ENCODE measurements at places on chromosomes 4 and X.

DNA sequence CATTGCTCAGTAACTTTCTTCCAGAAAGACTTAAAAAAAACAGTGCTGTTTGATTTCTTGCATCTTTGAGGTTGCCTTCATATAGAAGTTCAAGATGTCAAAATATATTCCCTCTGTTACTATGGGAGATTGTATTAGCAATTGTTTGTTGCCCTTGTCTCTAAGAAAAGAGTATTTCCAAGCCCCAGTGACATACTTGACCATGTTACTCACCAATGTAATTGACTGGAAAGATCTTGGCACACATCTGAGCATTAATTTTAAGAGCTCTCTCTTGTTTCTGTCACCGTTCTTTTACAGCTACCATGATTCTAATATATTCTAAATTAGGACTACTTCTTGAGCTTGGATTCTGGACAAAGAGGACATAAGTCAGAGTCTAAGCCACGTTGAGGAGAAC is 902.7 kb upstream of the EPHA5 start:
- DNase-seq = no peak

- DNase-seq = no peak
These were observed 9.2 kb downstream of the HNRNPH2 start for GRCh38 chrX:101417190-101417589.

DNA sequence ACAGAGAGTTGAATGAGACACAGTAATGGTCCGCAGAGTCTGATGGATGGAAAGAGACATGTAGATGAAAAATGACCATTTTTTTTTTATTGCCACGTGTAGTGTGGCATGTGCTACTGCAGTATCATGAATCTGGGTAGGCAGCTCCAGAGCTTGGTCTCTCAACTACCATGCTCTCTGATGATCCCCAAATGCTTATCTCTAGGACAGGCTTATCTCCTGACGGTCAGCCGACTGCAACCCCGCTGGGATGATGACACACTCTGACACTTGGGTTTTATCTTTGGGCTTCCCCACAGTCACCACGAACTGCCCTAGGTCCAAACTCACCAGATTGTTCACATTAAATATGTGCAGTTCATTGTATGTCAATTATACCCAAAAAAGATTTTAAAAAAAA is 239.7 kb downstream of the QDPR start:
- no peak for DNase-seq

- no peak for DNase-seq
These were observed 57.1 kb upstream of the EFHC2 start for GRCh38 chrX:44400588-44400987.

- DNase-seq = no peak
These were observed 51.2 kb downstream of the GC start for GRCh38 chr4:71732706-71733105.

DNA sequence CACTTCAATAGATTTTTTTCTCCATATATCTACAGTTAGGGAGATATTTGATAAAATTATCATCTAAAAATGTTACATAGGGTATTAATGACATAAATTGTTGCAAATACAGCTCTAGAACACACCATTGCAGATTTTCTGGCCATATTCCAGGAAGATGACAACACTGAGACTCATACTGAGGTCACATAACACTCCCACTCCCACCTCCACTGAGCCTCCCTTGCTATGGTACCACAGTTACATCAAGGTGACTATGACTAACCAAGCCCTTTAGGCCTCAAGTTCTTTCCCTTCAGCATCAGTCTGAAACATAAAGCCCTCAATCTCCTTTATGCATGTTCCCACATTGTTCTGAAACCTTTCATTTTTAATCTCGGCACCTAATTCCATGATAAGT is 932.0 kb upstream of the IGFBP7 start:
- no peak for DNase-seq

DNA sequence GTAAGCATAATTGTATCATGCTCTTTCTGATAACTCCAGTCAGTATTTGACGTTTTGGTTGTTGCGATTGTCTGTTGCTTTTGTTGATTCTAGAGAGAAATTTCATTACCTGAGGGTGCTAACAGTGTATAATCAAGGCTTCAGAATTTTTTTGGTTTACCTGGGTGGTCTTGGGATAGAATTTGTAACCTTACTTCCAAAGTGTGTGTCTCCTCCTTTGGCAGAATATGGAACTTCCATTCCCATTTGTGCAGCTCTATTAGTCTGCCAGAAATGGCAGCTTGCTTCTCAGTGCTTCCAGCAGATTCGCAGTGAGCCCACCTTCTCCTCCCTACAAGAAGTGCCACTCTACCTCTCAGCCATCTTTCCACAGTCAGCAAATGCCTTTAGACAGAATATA is 5.3 kb downstream of the COPS4 start:
- no peak for DNase-seq

DNA sequence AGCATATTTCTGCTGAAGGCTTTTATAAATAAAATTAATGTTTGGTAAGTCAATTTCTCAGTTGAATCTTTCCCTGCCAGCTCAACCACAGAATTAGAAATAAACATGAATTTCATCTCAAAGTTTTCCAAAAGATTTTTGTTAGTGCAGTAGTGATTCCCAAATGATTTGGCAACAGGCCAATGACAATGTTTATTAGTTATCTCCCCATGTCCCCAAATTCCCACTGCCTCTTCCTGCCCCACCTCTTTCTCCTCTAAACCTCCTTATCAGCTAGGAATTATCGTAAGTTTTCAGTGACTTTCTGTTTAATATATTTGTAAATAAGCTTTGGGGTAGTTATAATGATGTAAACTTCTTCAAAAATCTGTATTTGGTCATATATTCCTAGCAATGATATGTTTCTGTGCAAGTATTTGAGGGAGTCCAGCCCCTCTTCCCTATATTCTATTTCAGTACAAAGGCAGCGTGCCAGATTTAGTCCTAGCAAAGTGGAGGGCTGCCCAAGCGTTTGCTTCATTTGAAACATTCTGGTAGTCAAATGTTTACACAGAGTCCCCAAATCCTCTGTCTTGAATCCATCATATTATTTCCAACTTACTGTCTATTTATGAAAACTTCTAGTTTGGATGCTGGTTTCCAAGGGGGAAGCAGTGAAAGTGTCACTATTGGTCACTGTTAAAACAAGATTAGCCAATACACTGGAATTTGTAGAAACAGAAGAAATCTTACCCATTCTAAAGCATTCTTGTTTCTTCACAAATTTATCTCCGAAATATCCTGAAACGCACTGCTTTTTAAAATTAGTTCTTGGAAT is 33.7 kb upstream of the ANKRD50 start:
- DNase-seq = no peak

DNA sequence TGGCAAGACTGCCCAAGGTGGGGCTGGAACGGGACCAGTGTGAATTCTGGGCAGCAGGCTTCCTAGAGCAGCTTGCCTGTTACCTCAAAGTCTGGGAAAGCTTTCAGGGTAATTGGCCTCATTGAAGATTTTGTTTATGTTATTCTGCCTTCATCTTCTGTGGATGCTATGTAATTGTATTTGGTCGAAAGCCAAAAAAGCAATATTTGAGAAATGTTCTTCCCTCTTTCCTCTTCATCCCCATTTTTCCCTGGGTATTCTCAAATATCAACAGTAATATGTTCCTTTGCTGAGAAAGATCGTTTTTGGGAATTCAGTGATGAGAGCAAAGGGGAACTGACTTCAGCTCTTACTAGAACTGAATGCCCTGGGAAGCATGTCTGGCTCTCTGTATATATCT is 12.9 kb downstream of the TMEM131L start:
- no peak for DNase-seq

GRCh38 chr4:70624226-70624793 is 4.2 kb upstream of the ENAM start:
- no peak for DNase-seq

- no peak for DNase-seq
These were observed 17.7 kb upstream of the AP1AR start for GRCh38 chr4:112213856-112214255.

GRCh38 chrX:21973321-21974010 is 33.0 kb downstream of the SMS start:
- DNase-seq = no peak

DNA sequence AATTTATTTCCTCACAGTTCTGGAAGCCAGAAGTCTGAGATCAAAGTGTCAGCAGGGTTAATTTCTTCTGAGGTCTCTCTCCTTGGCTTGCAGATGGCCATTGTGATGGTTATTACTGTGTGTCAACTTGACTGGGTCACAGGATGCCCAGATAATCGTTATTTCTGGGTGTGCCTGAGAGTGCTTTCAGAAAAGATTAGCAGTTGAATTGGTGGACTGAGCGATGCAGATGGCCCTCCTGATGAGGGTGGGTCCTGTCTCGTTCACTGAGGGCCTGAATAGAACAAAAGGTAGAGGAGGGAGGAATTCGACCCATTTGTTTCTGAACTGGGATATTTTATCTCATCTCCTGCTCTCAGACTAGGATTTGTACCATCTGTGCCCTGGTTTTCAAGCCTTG is 15.7 kb downstream of the SMIM43 start:
- DNase-seq = no peak

DNA sequence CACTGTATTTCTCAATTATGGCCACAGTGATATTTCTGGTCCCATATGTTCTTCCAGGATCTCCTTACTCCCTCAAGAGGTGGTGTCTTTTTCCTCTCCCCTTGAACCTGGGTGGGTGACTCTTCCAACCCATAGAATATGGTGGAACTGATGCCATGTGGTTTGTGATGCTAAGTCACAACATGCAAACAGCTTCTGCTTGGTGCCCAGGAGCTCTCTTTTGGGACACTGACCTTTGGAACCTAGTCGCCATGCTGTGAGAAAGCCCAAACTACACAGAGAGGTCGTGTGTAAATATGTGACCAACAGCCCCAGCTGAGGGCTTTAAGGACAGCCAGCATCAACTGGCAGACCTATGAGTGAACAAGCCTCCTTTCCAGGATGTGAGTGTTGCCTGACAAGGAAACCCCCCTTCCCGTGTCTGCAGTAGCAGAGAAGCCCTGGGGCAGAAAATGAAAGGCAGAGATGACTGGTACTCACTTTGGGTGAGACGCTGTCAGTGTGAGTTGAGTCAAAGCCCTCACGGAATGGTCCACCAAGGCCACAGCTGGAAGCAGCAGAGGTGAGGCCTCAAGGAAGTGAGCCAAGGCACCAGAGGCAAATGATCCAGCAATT is 223.4 kb downstream of the BCOR start:
- no peak for DNase-seq

- no peak for DNase-seq
These were observed 33.0 kb downstream of the TFDP3 start for GRCh38 chrX:133185119-133185518.

DNA sequence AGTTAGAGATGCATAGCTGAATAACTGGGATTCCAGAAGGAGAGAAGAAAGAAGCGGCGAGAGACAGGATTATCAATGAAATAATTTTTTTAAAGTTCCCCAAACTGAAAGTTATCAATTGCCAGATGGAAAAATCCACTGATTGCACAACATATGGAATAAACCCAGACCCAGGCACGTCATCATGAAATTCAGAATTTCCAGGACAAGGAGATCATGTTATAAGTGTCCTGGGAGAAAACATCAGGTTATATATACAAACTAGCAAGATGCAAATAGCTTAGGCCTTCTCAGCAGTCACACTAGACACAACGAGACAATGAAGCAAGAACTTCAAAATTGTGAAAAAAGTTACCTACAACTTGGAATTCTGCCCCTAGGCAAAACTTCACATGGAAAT is 200.0 kb downstream of the PALLD start:
- DNase-seq = no peak

GRCh38 chrX:49230500-49231232 is 2.5 kb downstream of the CACNA1F start:
- DNase-seq = no peak

GRCh38 chrX:47619486-47620302 is at the start of gene SYN1:
Gene SYN1 (minus strand): TSS chrX:47619857. CDS start chrX:47619728, 129 bp downstream.
- peak; percentile 71 for DNase-seq

DNA sequence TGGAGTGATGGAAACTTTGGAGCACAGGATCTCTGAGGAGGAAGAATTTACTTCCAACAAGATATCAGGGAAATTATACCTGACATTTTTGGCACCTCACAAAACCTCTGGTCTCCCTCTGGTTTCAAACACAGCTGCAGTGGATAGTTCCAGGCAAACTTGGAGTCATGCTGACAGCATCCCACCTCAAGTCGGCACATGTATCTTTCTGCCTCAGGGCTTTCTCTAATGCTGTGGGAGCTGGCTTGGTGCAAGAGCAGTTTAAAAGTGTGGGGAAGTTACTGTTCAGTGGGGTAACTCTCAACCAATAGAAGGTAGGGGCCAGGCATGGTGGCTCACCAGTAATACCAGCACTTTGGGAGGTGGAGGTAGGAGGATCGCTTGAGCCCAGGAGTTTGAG is 207.1 kb upstream of the NHS start:
- no peak for DNase-seq

GRCh38 chr4:107799669-107800450 is 24.9 kb upstream of the SGMS2 start:
- DNase-seq = no peak

- no peak for DNase-seq
These were observed 48.8 kb downstream of the PPP2R2C start for GRCh38 chr4:6423575-6423974.

- no peak for DNase-seq
These were observed 68.8 kb downstream of the IL15 start for GRCh38 chr4:141705048-141705746.

DNA sequence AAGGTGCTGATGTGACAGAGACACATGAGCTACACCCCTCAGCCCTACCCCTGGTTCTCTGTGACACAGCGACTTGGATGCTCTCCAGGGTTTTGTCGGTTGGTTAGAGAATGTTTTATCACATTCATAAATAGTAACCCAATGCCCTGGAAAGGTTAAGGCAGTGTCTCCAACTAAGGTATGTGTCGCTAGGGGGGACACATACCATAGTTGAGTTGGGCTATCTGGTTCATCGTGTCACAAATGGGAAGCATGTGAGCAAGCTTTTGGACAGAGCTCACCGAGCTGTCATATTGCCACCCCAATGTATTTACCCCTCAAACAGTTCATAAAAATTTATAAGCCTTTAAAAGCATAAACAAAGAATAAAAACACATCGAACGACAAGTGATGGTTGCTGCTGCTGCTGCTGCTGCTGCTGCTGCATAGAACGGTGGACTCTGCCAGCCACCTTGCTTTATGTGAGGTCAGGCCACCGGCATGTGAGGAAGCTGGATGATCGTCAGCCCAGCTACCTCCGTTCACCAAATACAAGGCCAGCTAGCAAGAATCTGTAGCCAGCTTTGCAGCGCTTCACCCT is 55.9 kb downstream of the STOX2 start:
- DNase-seq = no peak

DNA sequence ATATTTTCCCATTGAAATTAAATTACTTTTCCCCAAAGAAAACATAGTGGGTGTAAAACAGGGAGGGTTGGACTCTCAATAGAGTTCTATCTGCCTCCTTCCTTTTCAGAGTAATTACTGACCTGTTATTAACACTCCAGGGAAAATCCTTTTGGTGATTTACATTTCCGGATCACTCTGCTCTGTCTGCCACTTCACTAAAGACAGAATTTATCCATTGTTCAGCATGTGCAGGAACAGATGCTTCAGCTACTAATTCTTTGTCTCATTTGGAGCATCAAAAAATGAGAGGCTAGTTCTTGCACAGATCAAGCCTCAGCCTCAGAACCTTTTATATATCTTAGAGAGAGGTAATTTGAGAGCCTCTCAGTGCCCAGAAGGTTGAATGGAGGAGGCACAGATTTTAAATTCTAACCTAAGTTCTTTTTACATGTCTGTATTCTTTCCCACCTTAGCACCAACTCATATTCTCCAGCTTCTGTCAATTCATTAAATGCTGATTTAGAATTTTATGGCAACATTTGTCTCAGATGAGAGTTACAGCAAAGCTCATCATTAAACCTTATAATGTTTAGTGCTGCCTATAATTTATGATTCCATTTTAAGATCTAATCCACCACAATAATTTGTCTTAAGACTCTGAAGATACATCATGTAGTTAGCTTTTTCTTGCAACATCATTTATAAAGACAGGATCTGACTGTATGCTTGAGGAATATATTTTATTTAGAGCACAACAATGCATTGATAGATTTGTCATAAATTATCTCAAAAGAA is 1494.4 kb downstream of the STIM2 start:
- DNase-seq = no peak
